NCI-H1092 treated with DMSO at 0.1 percent for 48 hours (cell line): ENCODE measurements at places on chromosomes 12 and 14.
A peak's percentile ranks its signal among the peaks of the same experiment; 100 is the strongest.

DNA sequence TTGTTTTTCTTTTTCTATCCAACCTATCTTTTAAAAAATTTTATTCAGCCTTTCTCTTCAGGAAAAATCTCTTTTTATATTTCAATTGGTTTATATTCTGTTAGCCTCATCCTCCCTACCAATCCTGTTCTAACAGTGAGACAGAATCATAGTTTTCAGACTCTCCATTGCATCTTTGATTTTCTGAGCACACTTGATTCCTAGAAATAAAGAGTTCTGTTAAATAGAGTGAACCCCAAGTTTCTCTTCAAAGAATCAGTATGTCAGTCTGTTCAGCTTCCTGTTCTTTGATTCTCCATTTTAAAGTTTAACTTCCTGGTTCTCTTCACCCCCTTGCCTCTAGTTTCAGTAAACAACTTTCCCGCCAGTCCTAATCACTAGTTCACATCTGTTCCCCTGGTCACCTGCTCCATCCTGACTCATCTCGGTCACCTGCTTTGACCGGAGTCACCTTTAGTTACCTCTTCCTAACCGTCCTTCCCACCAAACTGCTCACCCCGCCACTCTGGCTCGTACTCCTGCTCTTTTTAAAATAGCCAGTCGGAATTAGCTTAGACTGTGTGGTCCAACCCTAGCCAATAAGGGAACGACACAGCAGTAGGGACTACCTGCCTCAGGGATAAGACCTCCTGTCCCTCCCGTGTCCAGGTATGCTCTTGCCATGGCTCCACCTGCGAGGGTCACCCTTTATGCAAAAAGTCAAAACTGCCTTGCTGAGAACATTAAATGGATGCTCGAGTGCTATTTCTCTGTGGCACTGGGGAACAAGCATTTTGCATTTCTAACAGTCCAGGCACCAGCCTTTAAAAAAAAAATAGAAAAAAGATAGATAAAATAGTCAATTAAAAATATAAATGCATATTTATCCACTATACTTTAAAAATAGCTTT, 48.4 kb downstream of the DDX51 start:
- no peak for DNase-seq

DNA sequence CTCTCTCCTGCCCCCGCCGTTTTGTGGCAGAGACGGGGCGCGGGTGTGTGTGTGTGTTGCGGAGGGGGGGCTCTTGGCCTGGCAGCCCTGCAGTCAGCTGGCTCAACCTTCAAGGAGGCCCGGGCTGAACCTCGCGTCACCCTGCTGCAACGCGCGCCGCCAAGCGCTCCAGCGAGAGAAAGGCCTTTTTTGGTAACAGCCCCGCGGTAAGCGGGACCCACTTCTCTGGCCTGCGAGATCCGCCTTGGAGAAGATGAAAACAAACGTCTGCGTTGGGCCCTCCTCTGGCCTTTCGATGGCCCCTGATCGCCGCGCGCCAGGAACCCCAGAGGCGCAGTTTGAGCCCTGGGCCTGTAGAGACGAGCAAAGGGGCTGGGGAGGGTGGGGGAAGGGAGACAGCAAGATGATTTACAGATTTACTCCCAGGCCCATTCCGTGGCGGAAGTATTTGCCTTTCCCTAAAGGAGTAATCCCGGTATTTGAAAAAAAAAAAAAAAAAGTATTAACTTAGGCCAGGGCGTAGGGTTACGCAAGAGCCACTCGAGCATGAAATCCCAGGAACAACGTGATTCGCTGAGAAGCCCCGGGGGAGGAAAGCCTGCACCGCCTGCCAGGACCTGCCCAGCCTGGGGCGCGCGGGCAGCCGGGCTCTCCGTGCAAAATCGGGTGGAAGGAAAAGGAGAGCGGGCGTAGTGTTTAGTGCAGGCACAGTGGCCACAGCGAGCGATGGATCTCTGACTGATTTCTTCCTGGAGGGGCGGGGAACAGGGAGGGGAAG, 4.5 kb upstream of the IRF2BPL start:
- DNase-seq: peak; percentile 95

DNA sequence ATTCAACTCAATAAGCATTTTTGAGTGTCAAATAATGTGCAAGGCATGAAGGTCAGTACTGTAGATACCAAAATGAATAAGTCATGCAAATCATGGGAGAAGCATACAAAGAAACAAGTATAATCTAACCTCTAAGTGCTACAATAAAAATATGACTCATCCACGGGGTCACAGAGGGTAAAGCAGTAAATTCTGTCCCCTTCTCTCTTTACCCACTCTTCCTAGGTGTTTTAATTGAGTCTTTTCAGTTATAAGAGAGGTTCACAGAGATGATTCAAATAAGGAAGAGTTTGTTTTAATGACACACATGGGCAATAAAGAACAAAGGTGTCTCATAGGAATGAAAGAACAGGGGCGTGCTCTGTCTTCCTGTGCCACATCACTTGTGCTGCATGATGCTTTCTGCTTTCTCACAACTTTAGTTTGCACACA, 71.5 kb upstream of the DAAM1 start:
- DNase-seq: no peak

DNA sequence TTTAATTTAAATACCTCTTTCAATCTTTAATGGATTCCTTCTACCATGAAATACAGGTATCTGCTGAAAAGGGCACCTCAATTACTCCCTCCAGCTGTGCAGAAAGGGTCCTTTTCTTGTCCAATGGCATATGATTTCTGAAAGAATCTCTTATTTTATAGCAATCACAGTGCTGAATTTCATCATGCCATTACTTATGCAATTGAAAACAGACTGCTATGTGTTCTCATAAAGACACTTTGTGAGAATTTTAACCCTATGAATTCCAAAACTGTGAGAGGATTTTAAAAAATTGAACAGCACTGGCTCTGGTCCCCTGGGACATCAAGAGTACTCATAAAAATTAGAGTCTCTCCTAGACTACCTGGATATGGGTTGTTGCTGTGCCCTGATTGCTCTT, 45.9 kb upstream of the CNOT2 start:
- no peak for DNase-seq

DNA sequence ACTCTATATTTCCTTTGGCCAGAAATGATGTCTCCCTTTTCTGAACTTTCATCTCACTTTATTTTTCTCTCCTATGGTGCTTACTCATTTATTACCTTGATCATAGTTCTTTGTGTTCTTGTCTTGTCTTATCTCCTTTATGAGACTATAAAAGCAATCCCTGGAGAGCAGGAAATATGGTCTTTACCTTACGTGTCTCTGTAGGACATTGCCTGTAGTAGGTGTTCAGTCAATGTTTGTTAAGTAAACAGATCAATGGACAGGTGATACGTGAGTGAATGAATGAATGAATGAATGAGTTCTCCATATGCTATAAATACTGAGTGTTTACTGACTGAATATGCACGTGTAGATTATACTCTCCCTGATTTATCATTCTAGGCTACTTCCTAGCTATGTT, 193.7 kb upstream of the HMGA2 start:
- no peak for DNase-seq

DNA sequence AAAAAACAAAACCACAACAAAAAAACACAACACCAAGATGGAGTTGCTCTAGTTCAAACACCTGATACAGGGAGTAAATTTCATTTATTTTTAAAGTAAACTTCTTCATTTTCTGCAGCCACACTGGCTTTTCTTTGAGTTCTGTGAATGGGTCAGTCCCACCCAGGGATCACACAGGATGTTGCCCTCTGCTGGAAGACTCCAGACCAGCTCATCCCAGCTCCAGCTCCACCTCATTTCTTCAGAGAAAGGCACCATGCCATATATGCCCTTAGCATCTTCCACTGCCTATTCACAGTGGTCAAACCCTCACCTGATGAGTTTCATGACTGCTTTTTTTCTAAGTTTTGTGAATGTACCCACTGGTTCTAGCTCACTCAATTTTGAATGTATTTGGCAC, 8.0 kb downstream of the GLIPR1 start:
- no peak for DNase-seq

- DNase-seq: no peak
These were observed 645 bp downstream of the JDP2 start for GRCh38 chr14:75428230-75429104.

DNA sequence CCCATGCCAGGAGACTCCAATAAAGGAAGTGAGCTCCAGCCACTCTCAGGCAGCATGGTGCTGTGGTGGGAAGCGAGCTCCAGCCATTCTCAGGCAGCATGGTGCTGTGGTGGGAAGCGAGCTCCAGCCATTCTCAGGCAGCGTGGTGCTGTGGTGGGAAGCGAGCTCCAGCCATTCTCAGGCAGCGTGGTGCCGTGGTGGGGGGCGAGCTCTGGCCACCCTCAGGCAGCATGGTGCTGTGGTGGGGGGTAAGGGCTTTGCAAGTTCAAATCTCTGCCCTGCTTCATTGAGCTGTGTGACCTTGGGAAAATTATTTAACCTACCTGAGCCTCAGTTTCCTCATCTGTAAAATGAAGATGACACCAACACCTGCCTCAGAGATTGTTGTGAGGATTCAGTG, 975.1 kb downstream of the BCL11B start:
- no peak for DNase-seq

DNA sequence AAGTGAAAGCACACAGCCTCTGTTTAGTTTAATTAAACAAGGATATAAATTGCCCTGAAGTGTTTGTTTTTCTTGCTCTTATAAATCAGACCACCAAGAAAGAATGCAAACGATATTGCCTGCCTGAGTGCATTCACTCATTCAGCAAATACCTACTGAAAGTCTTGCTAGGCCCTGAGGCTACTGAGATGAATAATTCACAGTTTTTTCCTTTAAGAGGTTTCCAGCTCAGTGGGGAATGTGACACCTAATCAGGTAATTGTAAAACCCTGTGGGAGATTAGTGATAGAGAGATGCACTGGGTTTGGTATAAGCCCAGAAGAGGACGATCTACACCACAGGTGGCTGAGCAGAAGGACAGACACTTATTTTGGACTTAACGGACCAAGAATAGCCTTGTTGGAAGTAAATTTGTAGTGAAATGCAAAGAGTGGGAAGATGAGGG, 151.4 kb downstream of the SLC35F4 start:
- no peak for DNase-seq

- DNase-seq: no peak
These were observed 7.4 kb upstream of the MYH7 start for GRCh38 chr14:23442721-23443356.

DNA sequence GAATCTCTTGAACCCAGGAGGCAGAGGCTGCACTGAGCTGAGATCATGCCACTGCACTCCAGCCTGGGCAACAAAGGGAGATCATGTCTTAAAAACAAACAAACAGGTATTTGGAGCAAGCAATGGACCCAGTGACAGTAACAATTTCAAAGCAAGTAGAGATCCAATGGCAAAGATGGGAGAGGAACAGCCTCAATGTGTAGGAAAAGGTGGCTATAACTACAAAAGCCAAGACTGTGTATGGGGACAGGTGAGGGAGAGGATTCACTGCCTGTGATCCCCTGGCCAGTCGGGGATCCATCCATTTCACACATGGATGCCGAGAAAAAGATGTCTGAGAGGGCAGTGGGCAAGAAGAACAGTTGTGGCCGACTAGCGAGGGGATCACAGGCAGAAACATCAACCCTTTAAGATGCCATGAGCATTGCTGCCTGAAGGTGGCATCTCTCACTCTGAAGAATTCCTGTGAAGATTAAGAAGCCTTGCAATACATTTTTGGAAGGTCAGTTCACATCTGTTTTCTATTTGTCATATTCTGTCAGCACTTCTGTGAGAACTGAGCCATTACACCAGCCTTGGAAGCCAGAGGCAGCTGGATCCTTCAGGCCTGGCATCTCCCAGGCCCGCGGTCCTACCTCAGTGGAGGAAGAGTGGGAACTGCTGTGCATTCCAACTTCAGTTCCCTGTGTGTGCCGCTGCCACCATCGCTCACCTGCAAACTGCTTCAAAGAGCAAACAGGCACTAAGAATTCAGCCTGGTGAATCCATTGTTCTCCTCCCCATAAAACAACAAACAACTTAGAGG, 54.5 kb upstream of the FRS2 start:
- peak; percentile 2 for DNase-seq

GRCh38 chr12:64946132-64946829, 121.8 kb downstream of the TBC1D30 start:
- peak; percentile 97 for DNase-seq

- no peak for DNase-seq
These were observed 88.8 kb downstream of the ANO6 start for GRCh38 chr12:45304514-45305178.

GRCh38 chr12:47270782-47271664, 191.3 kb upstream of the AMIGO2 start:
- DNase-seq: no peak

- no peak for DNase-seq
These were observed 111.2 kb downstream of the CHST11 start for GRCh38 chr12:104567832-104568486.

DNA sequence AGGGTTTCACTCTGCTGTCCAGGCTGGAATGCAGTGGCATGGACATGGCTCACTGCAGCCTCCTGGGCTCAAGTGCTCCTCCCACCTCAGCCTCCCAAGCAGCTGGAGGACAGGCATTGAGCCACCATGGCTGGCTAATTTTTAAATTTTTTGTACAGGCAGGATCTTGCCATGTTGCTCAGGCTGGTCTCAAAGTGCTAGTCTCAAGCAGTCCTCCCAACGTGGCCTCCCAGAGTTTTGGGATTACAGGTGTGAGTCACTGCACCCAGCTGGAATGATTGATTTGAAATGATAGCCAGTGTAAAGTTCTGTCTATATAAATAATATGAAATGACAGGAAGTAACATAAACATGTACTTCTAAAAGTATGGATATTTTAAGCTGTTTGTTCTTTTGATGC, 172.7 kb downstream of the FUT8 start:
- no peak for DNase-seq

- DNase-seq: no peak
These were observed 9.9 kb upstream of the GOLGA3 start for GRCh38 chr12:132838410-132839080.

GRCh38 chr12:123115409-123116121, 35.3 kb downstream of the PITPNM2 start:
- no peak for DNase-seq

DNA sequence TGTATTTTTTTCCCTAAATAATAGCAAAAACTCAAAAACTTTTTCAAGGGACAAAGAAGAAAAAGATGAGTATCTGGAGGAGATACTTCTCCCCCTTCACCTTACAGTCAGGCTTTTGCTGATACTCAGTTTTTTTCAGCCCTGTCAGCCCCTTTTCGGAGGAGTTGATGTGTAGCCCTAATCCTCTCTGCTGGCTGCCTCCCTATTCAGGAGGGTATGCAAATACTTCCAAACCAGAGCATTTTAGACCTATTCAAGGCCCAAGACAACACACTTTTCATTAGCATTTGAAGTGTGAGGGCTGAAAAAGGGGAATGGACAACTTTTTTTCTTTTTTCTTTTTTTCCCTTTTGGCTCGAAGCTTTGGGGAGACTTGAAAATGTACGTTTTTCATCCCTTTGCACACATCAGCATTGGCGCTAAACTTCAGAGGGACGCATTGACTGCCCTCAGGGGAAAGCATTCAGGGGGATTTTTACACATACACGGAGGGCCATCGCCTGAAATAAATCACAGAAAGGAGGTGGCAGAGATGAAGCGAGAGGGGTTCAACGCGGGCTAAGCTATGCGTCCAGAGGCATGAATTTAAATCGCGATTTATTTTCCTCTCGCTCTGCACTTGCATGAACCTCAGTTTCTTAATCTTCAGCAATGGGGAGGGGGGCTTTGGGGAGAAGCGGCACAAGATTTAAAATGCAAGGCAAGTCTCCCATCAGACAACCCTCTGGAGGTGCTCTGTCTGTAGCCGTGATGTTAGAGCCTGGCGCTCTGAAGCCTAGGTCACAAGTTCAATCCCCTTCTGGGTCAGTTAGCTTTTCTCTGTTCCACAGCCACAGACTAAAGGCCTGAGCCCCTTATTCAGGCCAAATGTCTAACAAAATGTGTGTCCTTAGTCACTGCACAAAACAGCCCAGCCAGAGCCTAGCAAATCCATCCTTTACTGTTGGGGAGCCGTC, 86.3 kb downstream of the ASCL1 start:
- DNase-seq: no peak

- DNase-seq: no peak
These were observed 259.6 kb downstream of the AKAP6 start for GRCh38 chr14:32588448-32589320.
